ENCODE measurements at places on chromosomes 7 and 10.
A peak's percentile ranks its signal among the peaks of the same experiment; 100 is the strongest.

DNA sequence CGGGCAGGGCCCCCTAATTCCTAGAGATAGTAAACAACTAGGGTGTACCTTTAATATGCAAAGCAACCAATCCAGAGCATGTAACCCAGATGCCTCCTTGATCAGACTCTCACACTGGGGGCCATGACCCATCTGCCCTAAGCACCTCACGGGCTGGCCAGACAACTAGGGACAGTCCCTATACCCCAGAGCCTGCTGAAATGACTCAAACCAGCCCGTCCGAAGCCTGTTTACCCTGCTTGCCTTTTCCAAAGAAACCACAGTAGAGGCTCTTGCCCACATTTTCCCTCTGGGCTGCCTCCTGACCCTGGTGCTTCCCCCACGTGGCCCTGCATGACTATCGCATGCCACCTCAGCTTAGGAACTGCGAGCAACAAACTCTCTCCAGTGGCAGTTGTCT is 46.2 kb downstream of the RGS10 start:
- no peak for DNase-seq

DNA sequence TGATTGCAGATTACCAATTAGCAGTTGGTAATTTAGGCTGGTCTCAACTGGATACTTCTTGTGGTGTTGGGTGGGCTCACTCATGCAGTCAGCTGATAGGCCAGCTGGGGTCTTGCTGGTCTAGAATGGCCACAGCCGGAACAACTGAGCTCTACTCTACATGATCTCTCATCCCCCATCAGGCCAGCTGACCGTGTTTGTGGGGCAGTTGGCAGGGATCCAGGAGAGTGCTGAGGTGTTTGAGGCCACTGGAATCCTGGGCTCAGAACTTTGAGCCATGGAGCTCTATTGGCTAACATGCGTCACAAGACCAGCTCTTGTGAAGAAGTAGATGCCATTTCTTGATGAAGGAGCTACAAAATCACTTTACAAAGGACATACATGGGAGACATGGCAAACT is 242.4 kb downstream of the GFRA1 start:
- DNase-seq, result no peak

DNA sequence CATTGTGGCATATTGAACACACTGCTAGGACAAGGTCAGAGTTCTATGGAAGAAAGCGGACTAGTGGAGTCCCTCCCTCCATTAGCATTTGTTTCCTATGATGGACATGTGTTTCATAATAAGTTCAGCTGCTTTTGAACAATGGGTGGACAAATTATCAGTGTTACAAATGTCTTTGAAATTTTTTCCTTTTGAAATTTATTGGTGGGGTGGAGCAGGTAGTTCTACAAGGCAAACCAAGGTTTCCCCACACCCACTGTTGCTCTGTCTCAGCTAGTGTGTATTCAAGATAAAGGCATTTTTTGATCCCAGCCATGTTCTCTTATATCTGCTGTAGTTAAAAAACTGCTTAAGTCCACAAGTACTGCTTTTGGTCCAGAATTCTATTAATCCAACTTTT is 79.9 kb downstream of the MALSU1 start:
- no peak for DNase-seq

DNA sequence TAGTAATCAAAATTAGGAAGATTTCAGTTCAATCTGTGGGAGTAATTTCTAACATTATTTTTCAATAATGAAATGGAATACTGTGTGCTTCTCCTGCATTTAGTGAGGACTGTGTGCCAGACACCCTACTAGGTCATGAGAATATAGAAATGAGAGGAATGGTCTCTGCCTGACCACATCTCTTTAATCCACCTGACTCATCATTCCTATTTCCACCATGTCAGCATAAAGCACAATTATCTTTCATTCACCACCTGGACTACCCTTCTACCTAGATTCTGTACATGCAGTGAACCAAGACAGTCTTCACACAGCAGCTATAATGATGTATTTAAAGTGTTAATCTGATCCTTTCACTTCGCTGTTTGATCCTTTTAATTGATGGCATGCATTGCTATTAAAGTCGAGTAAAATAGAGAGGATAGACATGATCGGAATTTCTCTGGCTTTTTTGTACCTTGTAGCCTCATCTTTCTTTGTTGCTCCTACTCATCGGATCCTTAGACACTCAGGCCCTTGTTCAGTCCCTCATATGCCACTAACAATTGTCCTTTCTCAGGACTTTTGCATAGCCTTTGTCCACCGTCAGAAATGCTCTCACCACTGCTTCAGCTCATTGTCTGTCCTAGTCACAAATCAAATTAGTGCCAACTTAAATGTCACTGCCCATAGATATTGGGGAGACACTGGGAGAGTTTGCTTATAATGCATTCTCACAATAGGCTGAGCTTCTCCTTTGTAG is 1037.1 kb downstream of the REEP3 start:
- DNase-seq, result no peak

DNA sequence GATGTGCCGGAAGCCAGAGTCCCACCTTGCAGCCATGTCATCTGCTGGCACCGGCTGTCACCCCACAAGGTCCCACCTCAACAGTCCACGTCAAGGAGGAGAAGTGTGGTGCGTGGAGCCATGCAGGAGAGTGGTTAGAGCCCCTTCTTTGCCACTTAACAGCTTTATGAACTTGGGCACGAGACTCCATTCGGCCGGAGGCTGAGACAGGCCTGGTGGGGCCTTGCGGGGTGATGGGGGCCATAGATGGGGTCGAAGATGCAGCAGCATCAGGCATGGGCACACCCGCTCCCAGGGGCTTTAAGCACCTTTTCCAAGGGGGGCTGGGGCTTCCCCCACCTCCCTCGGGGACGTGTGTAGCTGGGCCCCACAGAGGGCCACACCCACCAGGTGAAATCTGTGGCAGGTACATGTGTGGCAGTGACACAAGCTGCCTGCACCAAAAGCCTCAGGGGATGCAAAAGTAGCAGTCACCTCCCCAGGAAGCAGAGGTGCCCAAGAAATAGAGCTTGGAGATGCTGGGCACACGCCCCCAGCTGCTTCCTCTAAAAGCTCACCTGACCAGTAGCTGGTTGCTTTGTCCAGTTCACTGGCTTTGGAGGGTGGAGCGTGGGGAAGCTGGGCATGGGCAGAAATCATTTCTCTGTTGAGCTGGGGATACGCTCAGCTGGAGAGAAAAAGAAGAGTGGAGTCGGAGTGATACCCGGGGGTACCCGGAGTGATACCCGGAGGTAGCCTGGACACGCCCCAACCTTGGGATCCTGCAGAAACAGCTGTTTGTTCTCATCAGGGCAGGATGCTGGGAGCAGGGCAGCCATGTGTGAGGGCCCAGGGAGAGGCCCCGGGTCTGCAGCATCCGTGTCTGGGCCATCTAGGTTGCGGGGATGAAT is 199.8 kb downstream of the EBF3 start:
- DNase-seq, result no peak

- DNase-seq, result no peak
Observed at GRCh38 chr10:83959328-83959727, 180.0 kb upstream of the GHITM start.

GRCh38 chr10:89327803-89328441 is at the start of gene IFIT3:
TSS of gene IFIT3 (plus strand) at chr10:89327997. CDS start at chr10:89328074, 77 bp downstream.
- DNase-seq, result peak; percentile 43

DNA sequence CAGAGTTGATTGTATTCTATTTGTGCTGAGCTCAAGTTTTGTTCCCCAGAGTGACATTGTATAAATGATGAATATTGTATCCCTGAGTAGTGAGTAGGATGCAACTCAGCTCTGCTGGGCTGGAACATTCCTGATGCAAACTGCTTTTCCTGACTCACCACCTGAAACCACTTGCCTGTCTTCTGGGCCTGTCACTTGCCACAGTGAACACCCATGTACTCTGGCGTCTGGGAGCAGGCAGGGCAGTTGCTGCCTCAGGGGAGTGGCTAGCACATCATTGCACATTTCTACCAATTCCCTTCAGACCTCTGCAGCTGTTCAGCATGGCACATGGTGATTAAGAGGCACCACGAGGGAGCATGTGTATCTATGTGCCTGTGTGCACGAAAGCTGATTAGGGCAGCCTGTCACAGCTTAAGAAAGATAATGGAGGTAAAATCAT is 157.3 kb downstream of the SND1 start:
- peak; percentile 40 for DNase-seq

- DNase-seq, result no peak
Observed at GRCh38 chr7:24828891-24829661, 71.8 kb upstream of the GSDME start.

GRCh38 chr7:47380325-47381133 is 201.4 kb downstream of the TNS3 start:
- peak; percentile 55 for DNase-seq

- DNase-seq, result no peak
Observed at GRCh38 chr10:60130130-60130579, 223.8 kb upstream of the CCDC6 start.

DNA sequence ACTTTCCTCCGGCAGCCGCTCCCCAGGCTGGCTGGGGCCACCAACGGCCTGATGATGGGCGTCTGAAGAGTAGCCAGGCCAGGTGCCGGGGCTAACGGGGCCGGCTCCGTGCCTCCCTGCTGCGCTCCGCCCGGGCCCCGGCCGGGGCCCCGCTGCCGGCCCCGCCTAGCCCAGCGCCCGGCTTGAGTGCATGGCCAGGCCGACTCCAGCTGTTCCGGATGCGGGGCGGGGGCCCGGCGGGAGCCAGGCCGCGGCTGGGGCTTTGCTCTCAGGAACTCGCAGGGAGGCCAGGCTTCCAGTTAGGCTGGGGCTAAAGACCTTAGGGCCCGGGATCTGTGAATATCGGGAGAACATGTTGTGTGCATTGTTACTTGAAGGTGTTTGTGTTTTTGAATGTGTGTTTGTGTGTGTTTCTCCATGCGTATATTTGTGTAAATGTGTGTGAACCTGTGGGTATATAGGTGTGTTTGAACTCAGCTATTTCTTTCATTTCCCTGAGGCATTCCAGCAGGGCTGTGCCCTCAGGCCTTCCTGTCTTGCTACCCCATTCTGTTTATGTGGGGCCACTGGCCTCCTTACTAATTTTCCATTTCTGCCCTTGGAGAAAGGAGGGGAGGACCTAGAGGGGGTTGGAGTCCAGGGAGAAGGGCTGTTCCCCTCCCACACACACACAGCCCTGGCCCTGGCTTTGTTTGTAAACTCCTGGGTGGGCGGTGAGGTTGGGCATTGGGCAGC is 1.1 kb upstream of the LBX1 start:
- DNase-seq, result peak; percentile 45

DNA sequence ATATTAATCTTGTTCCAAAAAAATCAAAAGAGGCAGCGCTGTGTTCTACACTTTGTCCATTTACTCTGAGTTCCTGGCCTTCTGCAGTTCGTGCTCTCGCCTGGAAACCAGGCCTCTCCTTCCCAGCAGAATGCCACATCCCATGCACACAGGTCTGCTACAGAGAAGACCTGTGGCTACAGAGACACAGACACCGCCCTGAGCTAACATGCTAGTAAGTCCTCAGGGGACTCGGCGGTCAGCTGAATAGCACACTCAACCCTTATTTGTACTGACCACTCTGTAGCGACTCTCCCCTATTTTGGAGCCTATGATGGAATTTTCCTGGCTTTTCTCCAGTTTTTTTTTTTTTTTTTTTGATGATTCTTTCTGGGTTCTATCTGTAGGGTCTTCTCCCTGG is 12.8 kb downstream of the CREB3L2 start:
- no peak for DNase-seq

DNA sequence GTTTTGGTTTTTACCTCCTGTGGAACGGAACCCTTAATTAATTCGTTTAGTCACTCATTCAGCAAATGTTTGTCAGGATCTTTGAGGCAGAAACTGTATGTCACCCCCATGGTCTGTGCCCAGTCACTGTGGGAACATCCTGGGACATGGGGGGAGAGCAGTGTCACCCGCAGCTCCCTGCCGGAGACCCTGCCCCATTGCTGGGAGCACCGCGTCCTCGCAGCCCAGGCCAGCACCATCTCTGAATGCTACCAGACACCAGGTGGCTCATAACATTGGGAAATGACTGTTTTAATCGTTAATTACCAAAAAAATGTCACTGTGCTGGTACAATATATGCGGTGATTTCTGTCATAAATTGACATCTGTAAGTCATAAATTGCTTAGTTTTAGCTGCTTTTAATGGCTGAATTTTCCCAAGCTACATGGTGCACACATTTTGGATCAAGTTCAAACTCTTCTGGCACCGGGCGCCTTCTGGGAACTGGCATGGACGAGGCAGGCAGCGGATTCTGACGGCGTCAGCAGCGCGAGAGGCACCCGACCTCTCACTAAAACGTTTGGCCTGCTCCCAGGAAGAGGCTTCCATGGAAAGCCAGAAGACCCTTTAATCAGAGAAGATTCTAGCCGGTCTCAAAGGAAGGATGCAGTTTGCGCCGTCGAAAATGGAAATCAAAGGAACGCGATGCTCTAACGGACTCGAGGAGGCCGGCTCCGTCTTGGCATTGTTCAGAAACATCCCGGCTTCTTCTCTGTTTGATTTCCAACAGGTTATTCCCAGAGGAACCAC is 184.2 kb downstream of the ADARB2 start:
- DNase-seq, result no peak

GRCh38 chr7:19415123-19415522 is 269.9 kb upstream of the FERD3L start:
- no peak for DNase-seq

GRCh38 chr10:120396228-120396627 is 60.8 kb upstream of the PLPP4 start:
- DNase-seq, result no peak
